Right ventricle myocardium inferior (tissue), 1 donor: ENCODE measurements at places on chromosomes 3 and 15. TPM values are rescaled to one million over a fixed set of nuclear protein-coding genes. Genes with fewer than 3 reads are reported as not detected.

DNA sequence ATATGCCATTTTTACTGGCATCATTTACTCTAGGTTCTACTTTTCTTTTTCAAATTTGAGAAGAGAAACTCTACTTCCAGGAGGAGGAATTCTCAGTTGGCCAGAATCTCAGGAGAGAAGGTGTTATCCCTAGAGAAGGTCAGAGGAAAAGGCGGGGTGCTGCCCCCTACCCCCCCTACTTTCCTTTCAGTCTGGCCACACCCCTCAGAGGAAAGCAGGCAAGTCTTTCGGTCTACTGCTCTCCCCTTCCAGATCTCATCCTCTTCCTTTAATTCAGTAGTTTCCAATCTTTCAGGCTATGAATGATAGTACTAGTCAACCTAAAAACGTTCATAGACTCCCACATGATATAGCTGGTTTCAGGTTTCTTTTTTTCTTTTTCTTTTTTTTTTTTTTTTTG is 366.5 kb upstream of the TBL1XR1 start:
- no peak for DNase-seq

- no peak for DNase-seq
Measured at GRCh38 chr3:154125378-154126030, 4.3 kb downstream of the ARHGEF26 start.

GRCh38 chr3:126170073-126170777 is 10.2 kb downstream of the ALDH1L1 start:
- no peak for DNase-seq

GRCh38 chr3:20057612-20058180 is 17.4 kb downstream of the KAT2B start:
- DNase-seq = no peak

GRCh38 chr3:31561891-31562290 is 29.2 kb downstream of the STT3B start:
- DNase-seq = no peak

DNA sequence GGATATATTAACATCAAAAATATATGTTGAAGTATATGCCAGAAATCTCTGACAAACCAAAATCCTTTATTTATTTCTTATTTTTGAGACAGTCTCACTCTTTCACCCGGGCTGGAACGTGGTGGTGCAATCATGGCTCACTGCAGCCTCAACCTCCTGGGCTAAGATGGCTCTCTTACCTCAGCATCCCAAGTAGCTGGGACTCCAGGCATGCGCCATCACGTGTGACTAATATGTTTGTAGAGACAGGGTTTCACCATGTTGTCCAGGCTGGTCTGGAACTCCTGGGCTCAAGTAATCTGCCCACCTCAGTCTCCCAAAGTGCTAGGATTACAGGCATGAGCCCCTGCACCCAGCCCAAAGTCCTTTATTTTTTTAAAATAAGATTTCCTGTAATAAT is 11.9 kb downstream of the FAIM start:
- no peak for DNase-seq

DNA sequence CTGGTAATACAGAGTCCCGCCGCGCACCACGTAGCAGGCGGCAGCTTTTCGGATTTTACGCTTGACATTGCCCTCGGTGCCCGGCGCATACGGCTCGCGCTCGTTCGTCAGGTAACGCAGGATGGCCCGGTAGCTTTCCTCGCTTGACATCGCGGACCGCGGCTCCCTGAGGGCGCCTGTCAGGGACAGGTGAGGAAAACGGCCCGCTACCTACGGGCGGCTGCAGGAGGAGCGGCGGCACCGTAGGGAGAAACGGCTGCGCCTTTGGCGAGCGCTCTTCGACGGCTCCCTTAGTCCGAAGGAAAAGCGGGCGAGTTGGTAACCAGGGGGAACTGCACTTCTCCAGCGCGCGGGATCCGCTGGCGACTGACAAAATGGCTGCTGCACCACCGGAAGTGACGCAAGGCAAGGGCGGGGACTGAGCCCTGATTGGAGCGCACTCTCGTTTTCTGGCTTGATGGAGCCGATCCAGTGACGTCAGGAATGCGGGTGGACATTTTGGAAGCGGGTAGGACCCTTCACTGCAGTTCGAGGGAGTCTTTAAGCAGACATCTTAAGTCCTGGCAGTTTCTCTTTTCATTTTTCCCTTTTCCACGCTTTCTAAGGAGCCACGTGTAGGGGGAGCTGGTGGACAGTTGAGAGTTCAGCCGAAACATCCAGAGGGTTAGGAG is at the start of gene ZBTB11:
Gene ZBTB11, minus strand, starts transcription at position 368 of the 671 bp plus-strand sequence. Its CDS starts 218 bp downstream, at position 150.
- DNase-seq = peak; percentile 99

- no peak for DNase-seq
Measured at GRCh38 chr3:170889630-170890029, 18.8 kb downstream of the EIF5A2 start.

DNA sequence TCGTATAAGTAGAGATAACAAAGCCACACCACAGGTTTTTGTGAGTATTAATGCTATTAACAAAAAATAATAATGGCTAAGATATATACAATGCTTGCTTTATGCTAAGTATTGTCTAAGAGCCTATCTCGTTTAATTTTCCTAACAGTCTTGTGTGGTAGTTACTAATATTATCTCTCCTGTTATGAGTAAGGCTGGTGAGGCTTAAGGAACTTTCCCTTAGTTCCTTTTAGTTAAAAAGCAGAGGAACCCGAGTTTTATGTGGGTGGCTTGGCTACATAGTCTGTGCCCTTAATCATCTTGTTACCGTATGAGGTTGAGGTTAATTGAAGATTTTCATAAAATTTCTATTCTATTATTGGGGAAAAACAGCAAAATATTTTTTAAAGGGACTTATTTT is 218.4 kb downstream of the SOX2 start:
- DNase-seq = no peak

DNA sequence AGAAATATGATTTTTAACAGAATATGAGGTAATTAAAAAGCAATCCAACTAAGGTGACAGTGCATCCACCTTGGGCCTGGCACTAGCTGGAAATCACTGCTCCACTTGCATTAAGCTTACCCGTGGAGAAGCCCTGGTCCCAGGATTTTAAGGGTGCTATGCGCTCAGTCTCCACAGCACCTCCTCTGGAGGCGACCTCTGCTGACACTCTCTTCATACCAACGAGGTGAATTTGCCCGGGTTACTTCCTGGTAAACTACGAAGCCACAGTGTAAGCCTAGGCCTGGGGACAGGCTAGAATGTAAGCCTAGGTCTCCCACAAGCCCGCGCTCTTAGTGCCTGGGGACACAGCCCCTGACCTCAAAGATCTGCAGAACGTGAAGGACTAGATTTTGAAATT is 793 bp downstream of the APOD start:
- DNase-seq = no peak

- DNase-seq = no peak
Measured at GRCh38 chr3:154931484-154931883, 148.6 kb upstream of the MME start.

DNA sequence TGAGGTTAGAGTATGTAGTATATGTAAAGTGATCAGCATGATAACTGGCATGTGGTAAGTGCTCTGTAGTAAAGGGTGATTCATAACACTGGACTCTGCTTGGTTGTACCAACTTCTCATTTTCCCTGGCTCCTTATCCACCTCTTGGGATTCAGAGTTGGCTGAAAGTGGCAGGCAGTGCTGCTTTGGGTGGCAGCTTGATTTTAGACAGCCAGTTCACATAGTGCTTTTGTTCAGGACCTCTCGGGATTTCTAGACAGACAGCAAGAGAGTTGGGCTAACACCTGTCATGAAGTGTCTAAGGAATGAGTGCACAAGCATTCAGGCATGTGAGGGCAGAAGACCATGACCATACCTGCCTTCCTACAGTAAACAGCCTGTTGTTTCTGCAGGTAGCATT is 69.0 kb downstream of the RBM6 start:
- DNase-seq = no peak

DNA sequence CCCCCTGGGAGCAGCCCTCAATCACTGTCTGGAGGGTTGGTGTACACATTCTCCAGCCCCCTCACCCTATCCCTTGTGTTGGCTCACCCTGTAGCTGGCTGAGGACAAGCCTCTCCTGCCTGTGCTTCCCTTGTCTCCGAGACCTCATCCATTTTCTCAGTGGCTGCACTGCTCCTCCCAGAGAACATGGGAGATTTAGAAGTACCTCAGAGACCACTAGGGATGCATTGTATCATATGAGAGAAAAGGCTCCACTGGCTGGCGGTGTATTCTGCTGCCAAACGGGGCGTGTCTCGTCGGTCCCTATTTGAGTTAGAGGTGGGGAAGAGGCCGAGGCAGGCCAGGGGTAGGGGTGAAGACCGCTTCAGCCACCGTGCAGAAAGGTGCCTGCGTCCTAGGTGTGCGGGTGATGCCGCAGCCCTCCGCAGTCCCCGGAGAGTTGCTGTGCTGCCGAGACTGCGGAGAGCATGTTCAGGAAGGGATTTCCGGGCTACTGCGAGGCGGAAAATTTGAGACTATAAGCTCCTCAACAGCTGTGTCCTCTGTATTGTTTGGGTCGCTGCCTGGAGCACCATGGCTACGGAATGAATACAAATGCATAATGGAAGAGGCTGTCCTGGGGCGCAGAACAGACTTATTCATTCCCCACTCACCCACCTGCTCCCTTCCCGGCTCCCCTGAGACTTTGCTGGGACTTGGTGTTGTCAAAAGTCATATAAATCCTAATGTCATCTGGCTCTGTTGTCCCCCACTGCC is 43.8 kb downstream of the SPSB4 start:
- peak; percentile 89 for DNase-seq

- DNase-seq = no peak
Measured at GRCh38 chr15:70320482-70320881, 222.8 kb upstream of the TLE3 start.

DNA sequence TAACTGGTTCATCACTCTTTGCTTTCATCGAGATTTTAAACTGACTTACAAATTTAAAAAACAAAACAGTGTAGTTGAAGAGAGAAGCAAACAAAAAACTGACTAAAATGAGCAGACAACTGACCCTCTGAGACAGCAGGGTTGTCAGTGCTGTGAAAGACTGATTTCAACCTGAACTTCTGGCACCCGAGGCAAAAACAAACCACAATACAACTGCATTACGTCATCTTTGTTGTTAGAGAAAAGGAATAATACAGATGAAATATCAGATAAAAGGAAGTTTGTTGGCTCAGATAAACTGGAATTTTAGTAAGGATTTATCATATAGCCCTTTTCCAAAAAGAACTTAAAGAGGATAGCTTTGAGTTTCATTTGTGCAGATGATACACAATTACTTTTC is 51.1 kb downstream of the PARP15 start:
- DNase-seq = no peak

DNA sequence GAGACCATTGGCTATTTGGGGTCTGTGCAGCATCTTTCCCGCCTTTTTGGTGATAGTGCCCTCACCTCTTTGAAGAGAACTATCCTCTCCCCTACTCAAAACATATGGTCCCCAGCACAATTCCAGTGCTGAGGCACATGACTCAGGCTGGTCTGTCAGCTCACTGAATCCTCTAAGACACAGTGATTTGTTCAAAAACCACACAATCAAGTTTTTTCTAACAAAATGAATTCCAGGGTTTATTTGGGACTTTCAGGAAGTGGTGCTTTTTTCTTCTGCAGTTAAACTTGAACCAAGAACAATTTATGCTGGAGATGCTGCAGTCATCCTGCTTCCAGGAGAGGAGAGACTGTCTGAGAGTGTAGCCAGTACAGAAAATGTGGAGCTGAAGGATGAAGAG is 142.5 kb upstream of the LMCD1 start:
- no peak for DNase-seq

- no peak for DNase-seq
Measured at GRCh38 chr15:95733931-95734330, 596.6 kb upstream of the NR2F2 start.

GRCh38 chr3:126558336-126559071 is at the start of gene C3orf22:
C3orf22 (minus strand) TSS chr3:126558932; CDS start chr3:126553390, 5,542 bp downstream.
- DNase-seq = no peak

GRCh38 chr15:39721893-39722292 is 60.7 kb downstream of the FSIP1 start:
- DNase-seq = no peak

DNA sequence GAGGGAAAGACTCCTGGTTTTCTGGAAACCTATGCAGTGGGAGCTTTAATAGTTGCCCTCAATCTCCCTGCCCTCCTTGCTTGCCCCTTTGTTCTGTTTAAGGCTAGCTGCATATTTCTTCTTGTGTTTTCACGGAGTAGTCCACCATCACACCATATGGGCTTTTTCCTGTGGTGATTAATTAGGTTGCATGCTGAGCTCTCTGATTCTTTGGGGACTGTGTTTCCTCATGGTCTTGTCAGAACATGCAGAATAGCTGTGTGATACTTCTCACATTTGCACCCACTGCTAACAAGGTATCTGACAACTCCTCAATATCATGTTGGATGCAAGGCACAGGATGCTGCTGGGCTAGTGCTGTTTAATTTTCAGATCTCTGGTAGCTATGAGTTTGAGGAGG is 139.6 kb downstream of the PTPRG start:
- no peak for DNase-seq

- DNase-seq = no peak
Measured at GRCh38 chr3:111335512-111336303, 206.3 kb upstream of the CD96 start.

GRCh38 chr3:151722856-151723255 is 10.9 kb upstream of the AADACL2 start:
- DNase-seq = no peak

GRCh38 chr3:13556917-13557316 is 8.0 kb downstream of the FBLN2 start:
- no peak for DNase-seq

- DNase-seq = no peak
Measured at GRCh38 chr15:67558502-67558901, 16.0 kb downstream of the MAP2K5 start.

The CDC25A gene
- total RNA-seq = 1.1 TPM

The CYP19A1 gene
- total RNA-seq = 0.65 TPM

The TRH gene
- total RNA-seq = not detected

The PPARG gene
- 25.7 TPM for total RNA-seq

The LINGO1 gene
- 0.78 TPM for total RNA-seq

The NR1I2 gene
- total RNA-seq = not detected

The CHP1 gene
- 123 TPM for total RNA-seq

The TF gene
- 15.7 TPM for total RNA-seq

The BCHE gene
- 5.5 TPM for total RNA-seq

The ETFA gene
- total RNA-seq = 498 TPM

The PLSCR2 gene
- not detected for total RNA-seq

The CHRD gene
- total RNA-seq = 8.7 TPM

The CCDC39 gene
- not detected for total RNA-seq

The AMIGO3 gene
- total RNA-seq = not detected
